ENCODE measurements at places on chromosomes 12 and 14.

- no peak for DNase-seq
Observed at GRCh38 chr12:131840643-131841416, 12.6 kb downstream of the MMP17 start.

DNA sequence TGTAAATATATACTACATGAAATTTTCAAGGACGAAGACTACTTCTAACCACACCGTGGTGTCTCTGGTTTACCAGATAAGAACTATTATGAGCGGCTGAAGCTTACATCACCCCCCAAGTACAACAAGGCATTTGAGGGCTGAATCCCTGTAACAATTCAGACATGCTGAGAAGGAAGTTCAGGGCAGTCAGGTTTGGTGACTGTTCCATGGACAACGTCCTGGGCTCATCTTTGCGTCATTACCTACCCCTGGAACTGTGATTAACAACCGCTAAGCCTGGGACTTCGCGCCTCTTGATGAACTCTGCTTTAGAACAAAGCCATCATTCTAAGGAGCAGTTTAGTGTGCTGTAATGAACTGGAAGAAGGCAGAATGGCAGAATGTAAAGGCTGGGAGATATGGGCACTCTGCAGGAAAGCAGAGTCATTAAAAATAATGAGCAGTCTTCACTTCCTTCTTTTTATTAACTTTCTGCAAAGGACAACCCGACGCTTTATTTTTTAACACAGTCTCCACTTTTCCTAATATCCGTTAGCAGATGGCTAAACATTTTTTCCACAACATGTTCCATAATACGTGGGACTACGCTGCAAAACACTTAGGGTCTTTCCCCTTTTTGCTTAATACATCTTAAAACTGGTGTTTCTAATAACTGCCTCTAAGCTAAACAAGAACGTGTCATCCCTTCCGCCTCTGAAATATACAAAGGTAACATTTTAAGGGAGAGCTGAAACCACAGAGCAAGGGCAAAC lies 263.2 kb downstream of the ADAMTS20 start:
- no peak for DNase-seq

GRCh38 chr12:62210422-62210821 lies 49.8 kb upstream of the USP15 start:
- no peak for DNase-seq

- no peak for DNase-seq
Observed at GRCh38 chr14:83899706-83900105, 1630.2 kb upstream of the FLRT2 start.

DNA sequence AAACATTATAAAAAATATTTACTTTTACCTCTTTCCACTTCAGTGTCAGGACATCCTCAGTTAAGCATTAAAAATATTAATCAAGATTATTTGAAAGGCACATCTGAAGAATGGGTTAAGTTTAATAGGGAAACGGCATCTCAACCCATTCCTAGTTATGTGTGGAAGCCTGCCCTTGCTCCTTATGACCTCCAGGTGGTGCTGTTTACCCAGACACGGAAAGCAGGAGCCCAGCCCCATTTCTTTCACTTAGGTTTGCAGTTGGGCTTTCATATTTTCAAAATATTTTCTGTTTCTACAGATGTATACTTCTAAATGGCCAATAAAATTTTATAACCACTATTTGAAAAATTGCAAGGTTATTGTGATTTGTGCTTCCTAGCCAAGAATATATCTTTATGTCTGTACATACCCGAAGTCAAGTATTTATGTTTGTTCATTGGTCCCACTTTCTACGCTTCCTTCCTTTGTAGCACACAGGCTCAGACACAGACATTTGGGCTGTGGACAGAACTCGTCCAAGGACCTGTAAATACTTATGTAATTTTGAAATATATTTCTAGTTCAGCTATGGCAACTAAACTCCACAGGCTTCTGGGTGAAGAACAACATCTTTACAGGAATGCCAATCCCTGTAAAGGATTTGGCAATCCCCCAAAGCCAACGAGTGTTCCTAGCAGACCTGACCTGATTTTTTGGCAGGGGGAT lies 247.1 kb downstream of the AKAP6 start:
- DNase-seq = peak; percentile 84

DNA sequence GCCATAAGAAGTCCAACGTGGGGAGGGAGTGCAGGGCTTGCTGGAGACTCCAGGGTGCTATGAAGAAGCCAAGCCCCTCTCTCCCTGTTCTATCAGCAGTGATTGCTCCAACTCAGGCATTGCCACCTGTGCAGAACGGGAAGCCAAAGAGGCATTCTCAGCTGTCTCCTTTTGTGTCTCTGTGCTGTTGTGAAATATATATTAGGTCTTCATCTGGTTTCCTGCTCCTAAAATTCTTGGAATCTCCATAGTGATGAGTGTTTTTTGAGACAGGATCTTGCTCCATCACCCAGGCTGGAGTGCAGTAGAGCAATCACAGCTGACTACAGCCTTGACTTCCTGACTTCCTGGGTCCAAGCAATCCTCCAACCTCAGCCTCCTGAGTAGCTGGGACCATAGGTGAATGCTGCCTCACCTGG lies 51.2 kb upstream of the AEBP2 start:
- no peak for DNase-seq

- peak; percentile 4 for DNase-seq
Observed at GRCh38 chr14:28243600-28243999, 523.0 kb upstream of the FOXG1 start.

- no peak for DNase-seq
Observed at GRCh38 chr14:69087061-69087461, 65.9 kb downstream of the DCAF5 start.

- no peak for DNase-seq
Observed at GRCh38 chr14:68473069-68473468, 319.8 kb downstream of the ZFP36L1 start.

DNA sequence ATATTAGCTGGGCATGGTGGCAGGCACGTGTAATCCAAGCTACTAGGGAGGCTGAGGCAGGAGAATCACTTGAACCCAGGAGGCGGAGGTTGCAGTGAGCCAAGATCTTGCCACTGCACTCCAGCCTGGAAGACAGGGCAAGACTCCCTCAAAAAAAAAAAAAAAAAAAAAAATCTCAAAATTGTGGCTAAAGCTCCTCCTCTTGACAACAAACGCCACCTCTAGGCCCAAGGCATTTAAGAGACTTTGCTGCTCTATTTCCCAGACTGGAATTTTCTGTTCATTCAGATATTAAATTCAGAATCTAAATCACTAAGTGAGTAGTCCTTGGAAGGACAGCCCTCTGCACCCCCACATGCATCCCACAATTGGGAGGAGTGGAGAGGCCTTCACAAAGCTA lies 1.4 kb downstream of the ZFYVE1 start:
- no peak for DNase-seq

DNA sequence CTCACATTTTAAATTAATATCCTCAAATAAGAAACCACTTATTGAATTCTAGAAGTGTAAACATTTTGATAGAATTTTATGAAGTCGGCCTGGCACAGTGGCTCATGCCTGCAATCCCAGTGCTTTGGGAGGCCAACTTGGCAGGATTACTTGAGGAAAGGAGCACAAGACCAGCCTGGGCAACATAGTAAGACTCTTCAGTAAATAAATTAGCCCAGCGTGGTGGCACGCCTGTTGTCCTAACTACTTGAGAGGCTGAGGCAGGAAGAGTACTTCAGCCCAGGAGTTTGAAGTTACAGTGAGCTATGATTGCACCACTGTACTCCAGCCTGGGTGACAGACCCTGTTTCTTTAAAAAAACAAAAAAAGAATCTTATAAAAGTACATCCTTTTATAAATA lies 8.9 kb upstream of the ZNF410 start:
- DNase-seq = no peak

- DNase-seq = no peak
Observed at GRCh38 chr12:56728139-56728861, 3.2 kb upstream of the NACA start.

DNA sequence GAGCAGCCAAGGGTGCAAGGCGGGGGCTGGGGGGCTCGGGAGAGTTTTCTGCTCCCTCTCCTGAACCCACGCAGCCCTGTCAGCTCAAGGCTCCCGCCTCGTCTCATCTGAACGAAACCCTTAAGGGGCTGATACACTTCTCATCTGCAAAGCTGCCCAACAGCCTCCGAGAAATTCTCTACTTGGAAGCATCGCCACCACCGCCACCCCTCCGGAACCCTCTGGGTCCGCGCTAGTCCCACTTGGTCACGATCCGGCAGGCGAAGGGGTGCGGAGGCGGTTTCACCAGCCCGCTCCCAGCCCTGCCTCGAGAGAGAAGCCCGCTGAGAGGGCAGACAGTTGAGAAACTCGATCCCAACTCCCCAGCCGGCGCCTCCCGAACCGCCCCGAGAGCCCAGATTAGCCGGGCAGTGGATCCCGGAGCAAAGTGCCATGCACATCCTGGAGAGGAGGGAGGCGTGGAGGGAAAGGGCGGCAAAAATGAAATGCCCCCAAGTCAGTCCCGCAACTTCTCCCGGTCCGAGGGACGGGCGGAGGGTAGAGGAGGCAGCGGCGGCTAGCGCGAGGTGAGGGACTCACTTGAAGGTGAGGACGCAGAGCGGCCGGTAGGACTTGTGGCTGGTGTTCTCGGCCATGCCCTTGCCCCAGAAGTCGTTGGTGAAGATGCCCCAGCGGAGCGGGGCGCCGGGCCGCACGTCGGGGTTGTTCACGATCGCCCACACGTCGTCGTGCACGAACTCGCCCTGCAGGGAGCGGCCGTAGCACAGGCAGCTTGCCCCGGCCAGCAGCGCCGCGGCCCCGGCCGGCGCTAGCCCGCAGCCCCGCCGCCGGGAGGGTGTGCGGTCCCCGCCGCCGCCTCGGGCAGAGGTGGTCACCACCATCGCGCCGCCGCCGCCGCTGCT lies 620 bp downstream of the TMTC1 start:
- DNase-seq = no peak

DNA sequence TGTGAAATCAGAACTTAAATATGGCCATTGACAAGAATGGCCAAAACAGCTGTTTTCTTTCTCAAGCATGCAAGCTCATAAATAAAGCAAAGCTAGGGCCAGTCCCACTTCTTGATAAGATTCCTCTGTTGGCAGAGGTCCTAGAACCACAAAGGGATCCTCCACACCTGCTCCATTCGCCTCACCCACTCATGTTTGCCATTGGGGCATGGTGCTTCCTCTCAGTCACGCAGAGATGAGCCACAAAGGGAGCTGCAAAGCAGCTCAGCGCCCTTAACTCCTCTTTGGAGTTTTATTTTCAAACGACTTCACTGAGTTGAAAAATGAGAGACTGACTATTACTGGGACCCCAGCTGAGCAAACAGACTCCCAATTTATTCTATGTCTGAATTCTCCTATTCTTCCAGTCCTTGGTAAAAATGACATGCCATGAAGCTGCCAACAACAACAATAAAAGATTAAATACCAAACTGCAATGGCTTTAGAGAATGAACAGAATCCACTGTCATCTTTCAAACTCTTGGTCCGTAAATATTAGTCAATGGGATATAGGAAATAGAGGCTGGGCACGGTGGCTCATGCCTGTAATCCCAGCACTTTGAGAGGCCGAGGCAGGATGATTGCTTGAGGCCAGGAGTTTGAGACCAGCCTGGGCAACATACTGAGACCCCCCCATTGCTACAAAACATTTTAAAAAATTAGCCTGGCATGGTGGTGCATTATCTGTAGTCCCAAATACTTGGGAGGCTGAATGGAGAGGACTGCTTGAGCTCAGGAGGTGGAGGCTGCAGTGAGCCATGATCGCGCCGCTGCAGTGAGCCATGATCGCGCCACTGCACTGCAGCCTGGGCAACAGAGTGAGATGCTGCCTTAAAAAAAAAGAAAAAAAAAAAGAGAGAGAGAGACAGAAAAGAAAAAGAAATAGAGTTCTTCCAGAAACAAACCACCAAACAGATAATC lies 16.4 kb downstream of the MANSC1 start:
- no peak for DNase-seq

GRCh38 chr14:103699901-103700752 lies 15.1 kb downstream of the XRCC3 start:
- peak; percentile 34 for DNase-seq

DNA sequence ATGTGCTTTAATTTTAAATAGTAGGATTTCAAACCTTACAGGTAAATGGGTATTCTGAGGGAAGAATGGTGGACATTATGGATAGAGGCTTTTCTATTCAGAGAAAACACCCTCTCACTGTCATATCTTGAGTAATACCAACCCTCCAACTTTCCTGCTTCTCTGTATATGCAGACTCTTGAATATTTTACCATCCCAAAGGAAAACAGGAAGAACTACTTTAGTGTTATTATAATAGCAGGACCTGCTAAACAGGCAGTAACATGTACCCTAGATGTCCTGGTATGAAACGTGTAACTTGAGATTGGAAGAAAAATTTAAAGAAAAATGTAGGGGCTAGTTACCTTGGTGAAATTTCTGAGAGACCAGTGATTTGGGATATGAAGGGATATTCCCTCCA lies 82.9 kb upstream of the TRHDE start:
- DNase-seq = no peak

GRCh38 chr12:103036581-103037214 lies 79.2 kb downstream of the ASCL1 start:
- DNase-seq = no peak
